ENCODE measurements at places on chromosomes 5 and 9.

- no peak for DNase-seq
Observed at GRCh38 chr9:26753971-26754370, 138.6 kb downstream of the CAAP1 start.

GRCh38 chr9:6147846-6148245, 67.8 kb upstream of the IL33 start:
- DNase-seq, result no peak

DNA sequence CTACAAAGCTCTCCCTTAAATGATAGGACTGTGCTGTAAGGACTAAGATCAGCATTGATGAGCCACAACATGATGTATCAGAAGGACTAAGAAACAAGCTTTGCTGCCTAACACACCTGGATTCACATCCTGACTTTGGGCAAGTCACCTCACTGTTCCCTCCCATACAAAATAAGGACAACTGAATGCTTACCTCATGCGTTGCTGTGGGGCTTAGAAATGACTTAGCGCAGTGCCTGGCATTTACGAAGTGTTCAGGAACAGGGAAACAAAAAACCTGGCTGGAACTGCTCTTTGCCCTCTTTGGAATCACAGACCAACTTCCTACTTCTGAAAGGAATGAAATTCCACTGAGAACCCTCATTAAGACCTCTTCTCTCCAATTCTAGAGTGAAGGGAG, 113.7 kb downstream of the BAAT start:
- no peak for DNase-seq

GRCh38 chr5:149423049-149423793, 44.1 kb upstream of the IL17B start:
- DNase-seq, result no peak

GRCh38 chr5:150573867-150574817, 66.2 kb downstream of the NDST1 start:
- DNase-seq, result no peak

DNA sequence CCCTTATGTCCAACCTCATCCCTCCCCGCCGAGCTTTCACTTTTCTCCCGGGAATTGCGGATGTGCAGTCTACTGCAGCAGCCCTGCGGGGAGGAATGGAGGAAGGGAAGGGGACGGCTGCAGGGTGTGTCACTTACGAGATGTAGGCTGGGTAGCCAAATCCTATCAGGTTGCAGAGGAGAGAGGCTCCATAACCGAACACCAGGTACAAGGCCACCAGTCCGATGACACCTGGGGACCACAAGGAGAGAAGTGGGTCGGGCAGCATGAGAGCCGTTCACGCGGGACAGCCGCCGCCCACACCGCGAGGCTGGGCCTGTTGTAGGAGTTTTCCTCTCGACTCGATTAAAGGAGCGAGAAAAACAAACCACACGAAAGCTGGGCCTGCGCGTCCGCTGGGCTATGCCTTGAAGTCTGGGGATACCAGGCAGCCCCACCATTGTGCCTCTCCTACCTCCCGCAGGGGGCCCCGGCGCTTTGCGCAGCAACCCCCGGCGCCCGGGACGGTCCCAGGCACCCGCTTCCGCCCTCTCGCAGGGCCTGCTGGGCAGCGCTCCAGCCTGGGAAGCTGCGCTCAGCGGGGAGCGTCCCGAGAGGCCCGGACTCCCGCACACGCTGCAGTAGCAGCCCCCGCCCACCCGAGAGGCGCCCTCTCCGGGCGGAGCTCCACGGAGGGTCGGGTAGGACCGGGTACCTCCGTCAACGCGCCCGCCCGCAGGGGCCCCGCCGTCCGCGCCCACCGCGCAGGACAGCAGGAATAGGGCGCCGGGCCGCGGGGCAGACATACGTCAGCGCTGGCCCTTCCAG, 798 bp downstream of the REEP5 start:
- peak; percentile 55 for DNase-seq

- DNase-seq, result no peak
Observed at GRCh38 chr9:127538849-127539258, 73.2 kb upstream of the STXBP1 start.

DNA sequence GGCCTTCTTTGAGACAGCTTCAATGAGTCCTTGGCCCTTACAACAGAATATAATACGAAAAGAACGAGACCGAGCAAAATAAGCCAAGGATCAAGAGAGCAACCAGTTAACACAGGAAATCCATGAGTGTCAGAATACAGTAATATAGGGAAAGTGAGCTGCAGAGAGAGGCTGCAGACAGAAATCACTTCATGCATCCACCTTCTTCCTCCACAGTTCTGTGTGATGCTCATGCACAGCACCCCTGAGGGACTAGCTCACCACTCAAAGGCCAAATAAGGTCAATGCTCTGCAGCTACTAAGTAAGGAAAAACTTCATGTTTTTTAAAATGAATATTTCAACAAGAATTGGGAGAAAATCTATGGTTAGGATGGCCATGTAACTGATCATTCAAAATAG, 257.1 kb downstream of the MCTP1 start:
- no peak for DNase-seq

DNA sequence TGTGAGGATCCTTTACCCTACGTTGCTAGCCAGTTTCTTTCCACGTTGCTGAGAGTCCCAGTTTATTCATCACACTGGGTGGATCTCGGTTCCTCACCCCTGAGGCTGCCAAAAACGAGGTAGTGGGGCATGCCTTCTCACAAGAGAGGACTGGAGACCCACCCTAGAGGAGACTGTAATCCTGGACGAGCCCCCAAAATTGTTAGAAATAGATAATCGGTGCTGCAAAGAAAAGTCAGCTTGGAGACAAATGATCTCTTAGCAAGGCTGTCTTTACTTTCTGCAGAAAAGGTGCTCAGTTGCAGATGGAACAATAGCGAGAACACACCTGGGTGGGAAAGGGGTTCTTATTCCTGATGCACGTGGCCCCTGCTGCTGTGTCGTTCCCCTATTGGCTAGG, 101.8 kb downstream of the TMEM167A start:
- DNase-seq, result no peak

DNA sequence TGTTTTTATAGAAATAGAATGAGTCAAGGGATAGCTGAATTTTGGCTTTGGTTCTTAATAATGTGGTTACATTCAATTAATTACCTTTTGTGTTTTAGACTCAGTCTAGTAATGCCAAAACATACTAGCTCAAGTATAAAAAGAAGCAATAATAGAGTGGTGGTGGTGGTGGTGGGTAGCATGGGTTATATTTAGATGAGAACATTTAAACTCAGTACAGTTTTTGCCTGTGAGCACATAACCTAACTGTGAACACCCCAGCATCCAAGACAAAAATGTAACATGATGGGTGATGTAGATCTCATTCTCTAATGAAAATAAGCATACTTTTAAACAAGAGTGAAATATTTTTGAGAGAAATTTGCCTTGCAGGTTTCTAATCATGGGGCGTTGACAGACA, 14.2 kb downstream of the CPEB4 start:
- DNase-seq, result no peak

DNA sequence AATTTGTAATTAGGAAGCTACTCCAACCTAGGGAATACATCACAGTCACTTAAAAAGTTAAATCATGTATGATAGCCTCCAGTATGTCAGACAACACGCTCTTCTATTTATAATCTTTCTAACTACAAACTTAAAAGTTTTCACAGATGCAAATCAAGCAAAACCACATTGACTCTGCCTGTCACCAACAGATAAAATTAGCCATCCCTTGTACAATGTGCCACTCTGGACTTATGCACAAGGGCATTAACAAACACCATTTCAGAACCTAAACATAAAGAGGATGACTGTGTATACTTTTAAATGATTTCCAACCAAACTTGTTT, 14.7 kb downstream of the ERP44 start:
- DNase-seq, result no peak

DNA sequence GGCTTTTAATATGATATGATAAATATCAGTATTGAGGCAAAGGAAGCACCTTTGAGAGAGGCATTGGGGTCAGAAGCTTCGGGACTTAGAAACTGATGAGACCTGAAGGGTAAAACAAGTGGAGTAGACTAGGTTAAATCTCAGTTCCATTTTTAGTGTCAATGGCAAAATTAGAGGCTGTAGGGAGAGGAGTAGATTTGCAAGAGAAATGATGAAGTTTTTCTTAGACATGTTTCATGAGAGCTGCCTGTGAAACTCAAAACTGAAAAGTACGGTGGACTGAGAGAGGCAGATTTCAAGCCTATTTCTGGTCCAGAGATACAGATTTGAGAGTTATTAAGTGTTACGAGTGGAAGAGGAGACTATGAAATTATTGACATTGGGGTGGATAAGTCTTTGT, 278.5 kb downstream of the TAF11L14 start:
- DNase-seq, result no peak

GRCh38 chr9:94120854-94121376, 36.7 kb downstream of the PTPDC1 start:
- DNase-seq, result no peak

GRCh38 chr5:113378514-113378913, 56.3 kb downstream of the TSSK1B start:
- no peak for DNase-seq

GRCh38 chr5:151225071-151225470, 1.2 kb upstream of the CCDC69 start:
- no peak for DNase-seq

- DNase-seq, result no peak
Observed at GRCh38 chr9:6711403-6711802, 46.4 kb upstream of the KDM4C start.

DNA sequence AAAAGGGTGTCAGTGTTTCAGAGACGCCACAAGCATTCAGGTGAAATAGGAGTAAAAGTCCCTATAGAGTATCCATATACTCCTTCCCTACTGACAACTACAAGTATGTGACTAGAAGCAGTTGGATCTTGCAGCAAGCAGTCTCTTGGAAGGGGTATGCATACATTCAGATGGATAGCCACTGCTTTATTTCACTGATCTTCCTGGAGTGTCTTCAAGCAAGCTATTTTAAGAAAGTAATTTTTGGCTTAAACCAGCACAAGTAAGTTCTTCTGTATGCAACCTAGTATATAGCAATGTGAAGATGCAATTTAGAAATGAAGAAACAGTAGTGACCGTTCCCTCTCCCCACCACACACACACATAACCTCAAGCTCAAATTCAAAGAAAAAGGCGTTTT, 446.8 kb upstream of the CDH18 start:
- DNase-seq, result no peak

DNA sequence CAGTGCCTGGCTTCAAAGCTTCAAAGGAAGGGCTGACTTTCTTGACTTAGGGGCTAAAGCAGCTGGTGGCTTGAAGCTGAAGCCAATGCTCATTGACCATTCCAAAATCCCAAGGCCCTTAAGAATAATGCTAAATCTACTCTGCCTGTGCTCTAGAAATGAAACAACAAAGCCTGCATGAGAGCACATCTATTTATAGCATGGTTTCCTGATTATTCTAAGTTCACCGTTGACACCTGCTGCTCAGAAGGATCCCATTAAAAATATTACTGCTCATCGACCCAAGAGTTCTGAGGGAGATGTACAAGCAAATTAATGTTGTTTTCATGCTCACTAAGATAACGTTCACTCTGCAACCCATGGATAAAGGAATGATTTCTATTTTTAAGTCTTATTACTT, 6.7 kb downstream of the TMEM174 start:
- no peak for DNase-seq

DNA sequence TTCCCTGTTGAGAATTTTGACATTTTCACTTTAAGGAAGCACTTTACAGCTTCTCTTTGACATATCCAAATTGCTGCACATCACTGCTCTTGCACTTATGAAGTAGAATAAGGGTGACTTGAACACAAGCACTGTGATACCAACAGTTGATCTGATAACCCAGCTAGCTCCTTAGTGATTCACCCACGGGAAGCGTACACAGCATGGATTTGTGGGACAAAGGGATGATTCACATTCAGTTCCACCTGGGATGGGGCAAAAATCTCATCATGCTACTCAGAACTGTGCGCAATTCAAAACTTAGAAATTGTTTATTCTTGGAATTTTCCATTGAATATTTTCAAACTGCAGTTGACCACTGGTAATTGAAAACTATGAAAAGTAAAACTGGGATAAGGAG, 1565.5 kb upstream of the CDH9 start:
- DNase-seq, result no peak

GRCh38 chr9:109182940-109183798, 16.1 kb upstream of the FRRS1L start:
- no peak for DNase-seq

DNA sequence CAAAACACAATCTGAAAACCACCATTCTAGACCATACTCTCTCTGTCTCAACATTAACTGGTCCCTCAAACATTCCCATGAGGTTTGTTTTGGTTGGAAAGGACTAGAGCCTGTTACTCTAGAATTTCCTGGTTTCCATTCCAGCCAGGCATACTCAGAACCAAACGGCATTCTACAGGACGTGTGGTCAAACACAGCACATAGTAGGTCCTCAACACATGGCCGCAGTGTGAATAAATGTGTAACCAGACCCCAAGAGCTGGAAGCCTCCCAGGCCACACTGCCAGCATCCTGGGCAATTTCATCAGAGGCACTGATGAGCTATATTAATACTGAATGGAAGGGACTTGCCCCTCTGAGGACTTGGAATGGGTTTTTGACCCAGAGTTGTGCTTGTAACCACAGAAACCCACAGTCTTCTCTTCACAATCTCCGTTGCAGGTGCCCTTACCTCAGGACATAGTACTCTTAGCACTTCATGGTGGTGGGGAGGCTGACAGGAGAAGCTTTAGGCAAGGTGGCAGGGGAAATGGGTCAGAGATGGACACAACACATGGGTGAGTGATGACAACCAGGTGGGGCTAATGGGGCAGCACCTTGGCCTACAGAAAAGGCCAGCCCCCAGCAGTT, 66.0 kb downstream of the ZNF366 start:
- no peak for DNase-seq

GRCh38 chr5:60830581-60831127, 13.4 kb downstream of the ELOVL7 start:
- DNase-seq, result no peak

- no peak for DNase-seq
Observed at GRCh38 chr5:9196403-9197227, 349.3 kb downstream of the SEMA5A start.

DNA sequence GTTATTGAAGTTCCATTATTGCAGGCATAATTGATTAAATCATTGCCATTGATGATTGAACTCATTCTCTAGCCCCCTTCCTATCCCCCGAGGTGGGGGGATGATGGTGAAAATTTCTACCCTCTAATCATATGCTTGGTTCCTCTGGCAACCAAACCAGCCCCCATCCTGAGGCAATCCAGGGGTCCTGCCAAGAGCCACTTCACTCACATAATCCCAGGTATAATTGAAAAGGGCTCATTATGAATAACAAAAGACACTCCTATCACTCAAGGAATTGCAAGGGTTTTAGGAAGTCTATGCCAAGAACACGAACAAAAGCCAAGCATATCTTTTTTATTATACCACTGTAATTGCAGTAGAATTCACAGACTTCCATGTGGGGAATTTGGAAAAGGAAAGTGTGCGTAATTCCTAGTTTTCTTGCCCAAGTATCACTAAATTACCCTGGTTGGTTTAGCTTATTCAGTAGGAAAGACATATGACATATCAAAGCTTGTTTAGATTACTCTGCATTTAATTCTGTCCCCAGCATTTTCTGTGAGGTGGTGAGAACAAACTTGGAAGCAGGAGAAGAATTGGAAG, 130.7 kb upstream of the TAF11L2 start:
- DNase-seq, result no peak

DNA sequence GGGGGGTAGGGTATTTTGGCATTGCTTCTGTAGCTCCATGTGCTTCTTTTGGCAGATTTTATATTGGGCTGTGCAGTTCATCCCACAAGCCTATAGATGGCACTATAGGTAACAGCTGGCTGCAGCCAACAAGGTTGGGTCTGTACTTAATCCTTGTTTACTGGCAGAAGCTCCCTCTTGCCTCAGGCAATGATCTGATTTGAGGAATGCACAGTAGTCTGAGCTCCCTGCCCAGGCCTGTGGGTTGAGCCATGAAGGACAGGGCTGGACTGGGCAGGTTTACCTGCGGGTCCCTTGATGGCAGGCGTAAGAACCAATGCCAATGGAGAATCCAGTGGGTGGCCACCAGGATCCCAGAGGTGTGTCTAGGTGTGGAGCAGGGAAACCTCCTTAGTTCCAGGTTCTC, 11.7 kb upstream of the OR1J2 start:
- peak; percentile 5 for DNase-seq

Data from memory B cell (primary cell).